ENCODE measurements at places on chromosomes 6 and 20. TPM values are rescaled to one million over a fixed set of nuclear protein-coding genes. Genes with fewer than 3 reads are reported as not detected.

The SGK2 gene
- total RNA-seq: 0.25 TPM

The BMP7 gene
- total RNA-seq: not detected

The TNXB gene
- 4.3 TPM for total RNA-seq

The HTR1E gene
- total RNA-seq: not detected

The BPIFB4 gene
- total RNA-seq: not detected

The SMOC2 gene
- not detected for total RNA-seq

The MOG gene
- total RNA-seq: not detected

The ANKRD6 gene
- total RNA-seq: 2.2 TPM

The CST4 gene
- not detected for total RNA-seq

The MAFB gene
- 0.83 TPM for total RNA-seq

The LCA5 gene
- 0.18 TPM for total RNA-seq

The EGFL8 gene
- total RNA-seq: 9.5 TPM

The R3HDML gene
- not detected for total RNA-seq

The SLC2A10 gene
- total RNA-seq: not detected

The PDCD2 gene
- 117 TPM for total RNA-seq

The MRPS26 gene
- 143 TPM for total RNA-seq

The TMEM244 gene
- total RNA-seq: not detected

The ECT2L gene
- total RNA-seq: not detected

The TINAG gene
- total RNA-seq: not detected

The C20orf202 gene
- total RNA-seq: not detected

The SYCP2 gene
- total RNA-seq: 4.6 TPM

The PLEKHG1 gene
- total RNA-seq: 1.8 TPM

The ID4 gene
- not detected for total RNA-seq

The RPS6KA2 gene
- 2.1 TPM for total RNA-seq

The OR12D3 gene
- total RNA-seq: not detected
